ENCODE measurements at places on chromosomes 7 and 10.

- peak; percentile 27 for DNase-seq
Measured at GRCh38 chr10:45433716-45434469, 59.9 kb downstream of the ALOX5 start.

DNA sequence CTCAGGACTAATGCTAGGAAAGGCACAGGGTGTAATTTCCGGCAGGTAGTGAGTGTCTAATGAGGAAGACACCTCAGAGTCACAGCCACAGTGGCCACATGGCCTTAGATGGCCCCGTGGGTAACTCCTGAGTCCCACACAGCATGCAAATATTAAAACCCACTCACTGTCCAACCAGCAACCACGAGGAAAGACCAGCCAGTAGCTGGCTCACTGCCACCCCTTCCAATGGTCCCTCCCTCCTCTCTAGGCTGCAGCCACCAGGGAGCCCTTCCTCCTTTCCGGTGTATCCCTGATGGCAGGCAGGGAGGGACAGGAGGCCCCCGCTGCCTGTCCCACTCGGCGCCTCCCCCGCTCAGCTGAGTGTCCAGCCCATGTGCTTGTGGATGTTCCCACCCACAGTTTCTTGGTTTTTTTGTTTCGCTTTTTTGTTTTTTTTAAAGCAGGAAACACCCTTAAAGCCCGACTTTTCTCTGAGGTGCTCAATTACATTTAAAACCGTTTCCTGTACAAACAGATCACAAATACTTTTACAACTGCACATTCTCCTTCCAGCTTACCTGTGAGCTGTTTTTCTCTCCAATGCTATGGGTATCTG, 9.2 kb downstream of the BNIP3 start:
- DNase-seq, result peak; percentile 32

- peak; percentile 53 for DNase-seq
Measured at GRCh38 chr7:106071356-106071998, 40.6 kb downstream of the SYPL1 start.

DNA sequence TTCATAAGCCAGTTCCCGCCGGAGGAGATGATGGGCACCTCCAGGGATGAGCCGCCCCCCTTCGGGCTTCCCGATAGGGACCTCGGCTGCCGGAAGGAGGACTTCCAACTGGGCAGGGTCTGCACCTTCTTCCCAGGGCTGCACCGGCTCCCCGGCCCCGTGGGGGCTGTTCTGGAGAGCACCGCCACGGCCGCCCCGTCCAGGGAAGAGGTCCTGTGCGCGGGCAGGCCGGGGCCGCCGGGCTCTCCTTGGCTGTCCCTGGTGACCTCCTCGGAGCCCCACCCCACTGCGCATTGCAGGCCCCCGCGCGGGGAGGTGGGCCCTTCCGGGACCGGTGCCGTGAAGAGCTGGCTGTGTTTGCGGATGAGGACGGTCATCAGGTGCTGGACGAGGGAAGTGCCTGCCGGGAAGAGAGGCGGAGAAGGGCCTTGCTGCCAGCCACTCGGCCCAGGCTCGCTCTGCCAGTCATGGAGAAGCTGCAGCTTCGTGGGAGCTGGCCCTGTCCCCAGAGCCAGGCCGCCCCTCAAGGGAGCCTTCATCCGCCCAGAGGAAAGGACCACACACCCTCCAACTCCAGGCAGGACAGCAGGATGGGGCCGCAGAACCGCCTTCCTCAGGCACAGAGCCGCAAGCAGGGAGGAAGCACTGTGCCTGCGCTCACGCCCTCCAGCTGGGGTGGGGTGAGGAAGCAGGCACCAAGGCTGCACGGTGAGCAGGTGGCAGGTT, 144.4 kb downstream of the MAPK8 start:
- DNase-seq, result no peak

GRCh38 chr7:122438006-122438405, 133.5 kb upstream of the FEZF1 start:
- DNase-seq, result no peak

DNA sequence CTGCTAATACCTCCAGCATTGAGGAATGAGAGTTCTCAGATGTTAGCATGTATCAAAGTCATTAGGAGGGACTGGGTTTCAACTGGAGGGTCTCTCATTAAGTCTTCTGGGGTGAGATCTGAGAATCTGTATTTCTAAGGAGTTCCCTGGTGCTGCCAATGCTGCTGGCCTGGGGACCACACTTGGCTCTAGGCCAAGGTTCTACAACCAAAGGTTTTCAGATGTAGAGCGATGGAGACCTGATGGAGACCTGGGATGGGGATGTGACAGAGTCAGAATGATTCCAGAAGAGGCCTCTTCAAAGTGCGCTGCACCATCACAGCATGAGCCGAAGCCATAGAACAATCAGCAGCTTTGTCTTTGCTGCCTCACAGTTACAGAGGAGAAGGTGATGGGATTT, 27.2 kb downstream of the ST8SIA6 start:
- no peak for DNase-seq

GRCh38 chr7:150788474-150789269, 11.5 kb downstream of the TMEM176B start:
- DNase-seq, result no peak

DNA sequence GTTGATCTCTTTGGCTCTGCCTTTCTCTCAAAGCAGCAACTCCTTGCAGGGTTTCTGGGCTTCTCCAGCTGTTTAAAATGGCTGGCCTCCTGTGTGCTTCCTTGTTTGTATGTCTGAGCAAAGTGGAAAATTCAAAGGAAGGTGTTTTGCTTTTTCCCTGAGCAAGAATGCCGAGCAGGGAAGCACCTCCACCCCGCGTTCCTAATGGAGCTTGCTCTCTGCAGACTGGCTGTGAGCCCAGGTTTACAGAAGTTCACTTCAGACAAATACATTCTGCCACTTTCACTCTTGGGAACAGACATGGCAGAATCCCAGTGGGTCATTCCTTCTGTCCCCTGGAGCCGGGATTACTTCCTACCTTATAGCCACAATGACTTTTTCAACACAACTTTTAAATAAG, 181.8 kb upstream of the AGK start:
- DNase-seq, result no peak

DNA sequence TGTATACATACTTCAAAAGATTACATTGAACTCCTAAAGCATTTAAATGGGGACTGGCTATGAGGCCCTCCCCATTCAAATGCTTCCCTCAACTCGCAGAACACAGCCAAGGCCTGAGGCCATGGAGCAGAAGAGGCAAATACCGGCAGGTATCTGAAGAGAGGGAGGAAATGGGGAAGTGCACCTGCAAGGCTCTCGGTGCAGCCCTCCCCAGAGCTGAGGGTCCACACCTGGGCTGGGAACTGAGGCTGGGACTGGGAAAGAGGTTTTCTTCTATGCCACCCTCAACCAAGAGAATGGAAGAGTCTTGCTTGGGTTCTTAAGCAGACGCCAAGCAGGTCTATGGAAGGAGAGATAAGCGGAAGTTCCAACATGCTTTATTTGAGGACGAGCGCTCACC, 13.0 kb upstream of the CYREN start:
- no peak for DNase-seq

- DNase-seq, result no peak
Measured at GRCh38 chr7:16583834-16584233, 57.2 kb downstream of the LRRC72 start.

DNA sequence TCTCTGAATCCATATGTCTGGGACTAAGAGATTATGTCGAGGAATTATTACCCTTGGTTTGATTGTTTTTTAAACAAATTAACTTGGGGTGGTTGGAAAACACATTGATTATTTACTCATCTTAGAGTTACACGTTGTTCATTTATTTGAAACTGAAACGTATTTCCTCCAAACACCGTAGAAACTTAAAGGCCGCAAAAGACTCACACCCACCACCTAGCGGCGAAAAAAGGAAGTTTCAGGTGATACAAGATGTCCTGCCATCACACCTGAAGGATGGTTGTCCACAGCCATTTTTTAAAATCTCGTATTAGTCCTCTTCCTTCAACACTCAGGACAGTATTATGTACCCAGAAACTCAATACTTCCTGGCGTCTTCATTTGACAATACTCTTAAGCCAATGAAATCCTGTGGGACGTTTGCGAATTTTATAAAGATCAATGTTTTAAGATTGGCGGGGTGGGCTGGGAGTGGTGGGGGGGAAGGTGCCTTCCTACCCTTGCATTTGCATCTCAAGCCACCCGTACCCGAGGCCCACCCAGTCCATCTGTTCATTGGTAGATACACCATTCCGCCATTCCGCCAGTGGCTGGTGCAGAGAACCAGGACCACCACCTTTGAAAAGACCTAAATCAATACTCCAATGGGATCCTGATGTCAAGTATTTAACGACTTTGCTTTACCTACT, 1.4 kb upstream of the LCOR start:
- DNase-seq, result peak; percentile 88

- no peak for DNase-seq
Measured at GRCh38 chr10:94607111-94607510, 61.5 kb downstream of the HELLS start.

- DNase-seq, result peak; percentile 72
Measured at GRCh38 chr7:100407285-100408180, 21.0 kb downstream of the ZCWPW1 start.

- DNase-seq, result no peak
Measured at GRCh38 chr10:91838199-91838598, 40.0 kb downstream of the TNKS2 start.

GRCh38 chr7:92904244-92905131, 68.1 kb upstream of the CDK6 start:
- peak; percentile 92 for DNase-seq

- no peak for DNase-seq
Measured at GRCh38 chr10:74332398-74332797, 181.4 kb downstream of the ADK start.

GRCh38 chr7:50282813-50283605, 21.5 kb upstream of the IKZF1 start:
- no peak for DNase-seq

DNA sequence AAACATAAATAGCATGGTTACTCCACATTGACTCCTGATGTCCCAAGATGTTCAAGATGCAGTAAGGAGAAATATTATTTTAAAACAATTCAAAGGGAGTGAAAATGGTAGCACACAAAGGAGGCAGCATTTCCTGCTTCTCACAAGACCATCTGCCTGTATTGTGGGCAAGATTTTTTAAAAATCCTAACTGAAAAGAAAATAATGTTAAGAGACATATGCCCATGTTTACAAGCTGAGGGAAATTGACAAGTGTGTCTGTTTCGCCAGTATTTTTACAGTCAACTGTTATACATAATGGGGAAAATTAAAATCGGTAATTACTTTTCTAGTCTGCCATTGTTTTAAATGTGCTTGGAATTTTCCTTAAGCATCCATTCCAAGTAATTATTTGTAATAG, 646.2 kb upstream of the C7orf33 start:
- DNase-seq, result no peak

GRCh38 chr7:30459591-30460245, 18.9 kb downstream of the NOD1 start:
- DNase-seq, result no peak

GRCh38 chr7:113100121-113100603, 13.5 kb upstream of the GPR85 start:
- no peak for DNase-seq

- no peak for DNase-seq
Measured at GRCh38 chr10:63286340-63286739, 153.2 kb downstream of the NRBF2 start.

- no peak for DNase-seq
Measured at GRCh38 chr7:28488061-28488791, 75.9 kb downstream of the CREB5 start.

GRCh38 chr10:98170249-98171117, 36.0 kb downstream of the R3HCC1L start:
- DNase-seq, result peak; percentile 40

- no peak for DNase-seq
Measured at GRCh38 chr10:1738950-1739349, 1.6 kb upstream of the ADARB2 start.

GRCh38 chr7:117127585-117128168, 174.4 kb downstream of the ST7 start:
- DNase-seq, result peak; percentile 56

DNA sequence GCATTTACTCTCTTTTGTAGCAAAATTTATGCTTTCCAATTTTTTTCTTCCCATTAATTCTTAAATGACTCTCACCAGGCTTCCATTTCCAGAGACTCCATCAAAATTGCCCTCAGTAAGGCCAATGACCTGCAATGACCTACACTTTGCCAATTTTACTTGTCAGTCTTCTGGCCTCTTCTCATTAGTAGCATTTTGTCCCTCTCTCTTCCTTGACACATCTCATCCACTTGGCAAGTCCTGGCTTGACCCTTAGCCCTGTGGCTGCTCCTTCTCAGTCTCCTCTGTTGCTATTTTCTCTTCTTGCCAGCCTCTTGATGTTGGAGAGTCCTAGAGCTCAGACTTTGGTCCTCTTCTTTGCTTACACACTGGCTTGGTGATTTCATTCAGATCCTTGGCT, 166.1 kb upstream of the MTPN start:
- no peak for DNase-seq

DNA sequence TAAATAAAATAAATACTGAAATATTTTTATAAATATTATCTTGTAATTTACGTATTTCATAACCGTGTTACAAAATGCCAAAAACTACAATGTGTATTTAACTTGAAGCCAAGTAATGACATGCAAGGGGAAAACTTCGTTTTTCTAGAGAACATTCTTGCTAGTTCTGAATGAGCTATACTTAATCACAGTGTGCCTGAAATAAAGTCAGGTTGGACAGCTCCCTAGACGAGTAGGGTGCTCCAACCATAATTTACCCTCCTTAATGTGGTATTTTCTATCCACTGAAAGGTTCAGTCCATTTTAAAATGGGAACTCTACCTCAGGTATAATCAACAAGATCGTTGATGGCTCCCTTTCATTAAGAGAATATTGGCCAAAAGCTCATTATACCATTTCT, 194.5 kb upstream of the AHR start:
- no peak for DNase-seq

DNA sequence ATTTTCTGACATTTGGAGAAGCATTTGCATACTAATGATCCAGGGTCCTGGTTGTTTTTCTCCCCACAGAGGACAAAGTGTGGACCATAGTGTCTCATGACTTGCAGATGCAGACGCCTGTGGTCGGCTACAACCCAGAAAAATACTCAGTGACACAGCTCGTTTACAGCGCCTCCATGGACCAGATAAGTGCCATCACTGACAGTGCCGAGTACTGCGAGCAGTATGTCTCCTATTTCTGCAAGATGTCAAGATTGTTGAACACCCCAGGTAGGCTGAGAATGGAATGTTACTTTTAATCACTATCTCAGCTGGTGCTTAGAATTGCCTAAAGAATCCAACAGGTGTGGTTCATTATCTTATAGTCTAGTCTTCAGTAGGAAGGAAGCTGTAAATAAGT, 951.5 kb upstream of the C7orf33 start:
- no peak for DNase-seq

- DNase-seq, result no peak
Measured at GRCh38 chr7:7628476-7628875, 12.1 kb upstream of the UMAD1 start.

- peak; percentile 81 for DNase-seq
Measured at GRCh38 chr10:119306514-119306951, 99.2 kb downstream of the GRK5 start.

GRCh38 chr10:115744089-115744488, 528.9 kb downstream of the GFRA1 start:
- DNase-seq, result no peak

- DNase-seq, result no peak
Measured at GRCh38 chr10:100907773-100908363, 4.9 kb upstream of the SLF2 start.

Measured in CD4-positive, alpha-beta T cell treated with Interleukin-15 for 4 hours (primary cell).